ENCODE measurements at places on chromosomes 6 and 20.

GRCh38 chr6:107047807-107048206, 19.8 kb downstream of the MTRES1 start:
- no peak for DNase-seq

- no peak for DNase-seq
These were observed 15.0 kb downstream of the PPP1R10 start for GRCh38 chr6:30601815-30602641.

- no peak for DNase-seq
These were observed 47.1 kb upstream of the SMLR1 start for GRCh38 chr6:130780122-130780521.

DNA sequence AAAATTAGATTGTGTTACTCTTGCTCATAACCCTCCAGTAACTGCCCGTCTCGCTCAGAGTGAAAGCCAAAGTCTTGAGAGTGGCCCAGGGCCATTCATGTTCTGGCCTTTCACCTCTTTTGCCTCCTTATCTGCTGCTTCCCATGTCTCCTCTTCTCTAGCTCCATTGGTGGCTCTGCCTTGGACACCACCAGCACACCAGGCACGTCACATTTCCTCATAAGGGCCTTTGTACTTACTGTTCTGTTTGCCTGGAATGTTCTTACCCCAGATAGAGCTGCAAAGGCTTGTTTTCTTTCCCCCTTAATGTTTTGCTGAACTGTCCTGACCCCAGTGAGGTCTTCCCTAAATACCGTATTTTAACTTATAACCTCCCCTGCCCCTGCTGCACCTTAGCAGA, 29.3 kb downstream of the MCM8 start:
- DNase-seq, result no peak

GRCh38 chr6:75145976-75146375, 59.9 kb downstream of the COL12A1 start:
- no peak for DNase-seq

GRCh38 chr6:157706883-157707282, 116.2 kb upstream of the SNX9 start:
- DNase-seq, result no peak

All from HFF-Myc (cell line).